ENCODE measurements at places on chromosomes 1 and 21.

DNA sequence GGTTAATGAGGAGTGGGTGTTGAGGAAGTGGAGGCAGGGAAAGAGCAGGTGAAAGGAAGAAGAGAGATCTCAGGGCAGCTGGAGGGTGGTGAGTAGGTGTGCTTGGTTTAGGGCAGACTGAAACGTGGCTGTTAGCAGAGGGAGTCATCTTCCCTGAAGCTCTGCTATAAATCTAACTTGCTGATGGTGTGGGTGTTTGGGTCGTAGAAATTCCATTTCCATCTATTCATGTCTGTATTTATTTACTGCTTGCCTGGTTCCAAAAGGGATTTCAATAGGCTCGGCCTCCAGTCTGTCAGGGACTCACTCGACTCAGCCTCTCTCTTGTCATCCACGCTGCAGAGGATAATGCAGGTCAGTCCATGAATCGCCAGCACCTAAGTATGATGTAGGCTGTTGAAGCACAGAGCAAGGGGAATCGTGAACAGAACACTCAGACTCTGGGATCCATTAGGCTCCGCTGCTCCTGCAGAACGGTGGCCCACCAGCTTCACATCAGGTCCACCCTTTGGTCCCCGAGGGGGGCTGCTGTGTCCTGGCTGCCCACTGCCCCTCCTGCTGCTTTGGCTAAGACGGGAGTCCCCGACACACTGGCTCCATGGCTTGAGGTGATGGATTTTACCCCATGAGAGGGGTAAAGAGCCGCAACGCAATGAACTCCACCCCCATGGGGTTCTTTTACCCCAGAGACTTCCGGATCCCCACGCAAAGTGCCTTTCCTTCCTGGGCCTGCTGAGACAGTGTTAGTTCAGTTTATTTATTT lies 156.2 kb downstream of the RHOU start:
- no peak for DNase-seq

- DNase-seq, result no peak
Observed at GRCh38 chr1:205693421-205693991, 13.2 kb upstream of the SLC45A3 start.

- no peak for DNase-seq
Observed at GRCh38 chr21:36803051-36803645, 104.2 kb downstream of the SIM2 start.

GRCh38 chr1:235513495-235514366 lies 9.5 kb upstream of the B3GALNT2 start:
- peak; percentile 63 for DNase-seq

- DNase-seq, result no peak
Observed at GRCh38 chr1:17075470-17076255, 21.8 kb upstream of the SDHB start.

Data from iris pigment epithelial cell (primary cell).